SJSA1 (cell line): ENCODE measurements at places on chromosomes 12 and 14. TPM values are rescaled to one million over a fixed set of nuclear protein-coding genes. Genes with fewer than 3 reads are reported as not detected.

PLEKHH1 gene
- total RNA-seq = 0.97 TPM in 1 of 2 replicates, not detected in the other

RHOJ gene
- total RNA-seq = 0.32 and 2.8 TPM in 2 replicates

PRPF40B gene
- 2.3 and 6.5 TPM in 2 replicates for total RNA-seq

DCN gene
- total RNA-seq = 37.2 and 71.4 TPM in 2 replicates

B4GALNT1 gene
- 841 and 950 TPM in 2 replicates for total RNA-seq

CEBPE gene
- total RNA-seq = not detected in 2 replicates

MGP gene
- not detected in 2 replicates for total RNA-seq

DHH gene
- total RNA-seq = not detected in 2 replicates

WSCD2 gene
- not detected in 2 replicates for total RNA-seq

RPS29 gene
- 2,039 and 3,165 TPM in 2 replicates for total RNA-seq

TMEM30B gene
- not detected in 2 replicates for total RNA-seq

PRICKLE1 gene
- total RNA-seq = 3.3 and 8.1 TPM in 2 replicates

DNA sequence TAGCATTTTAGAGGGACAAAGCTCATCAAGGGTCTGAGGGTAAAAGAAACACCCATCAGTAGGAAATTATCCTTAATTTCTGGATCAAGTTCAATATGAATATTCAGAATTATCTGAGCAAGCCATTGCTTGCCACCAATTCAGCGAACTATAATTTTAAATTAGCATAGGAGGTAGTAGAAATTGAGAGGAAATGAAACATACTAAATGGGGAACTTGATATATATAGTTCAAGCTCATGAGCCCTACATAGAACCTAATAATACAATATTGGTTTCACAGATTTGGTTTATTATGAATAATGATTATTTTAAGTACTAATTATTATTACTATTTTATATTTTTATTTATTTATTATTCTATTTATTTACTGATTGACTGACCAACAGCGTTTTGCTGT lies 42.1 kb upstream of the GXYLT1 start:
- no peaks in the 10 kb centered on the region; the same call in 1 of the 2 replicates for H3K36me3 ChIP-seq
- H3K27me3 ChIP-seq = no peaks in the 10 kb centered on the region
- no peak overlapping the region for H3K4me3 ChIP-seq

DNA sequence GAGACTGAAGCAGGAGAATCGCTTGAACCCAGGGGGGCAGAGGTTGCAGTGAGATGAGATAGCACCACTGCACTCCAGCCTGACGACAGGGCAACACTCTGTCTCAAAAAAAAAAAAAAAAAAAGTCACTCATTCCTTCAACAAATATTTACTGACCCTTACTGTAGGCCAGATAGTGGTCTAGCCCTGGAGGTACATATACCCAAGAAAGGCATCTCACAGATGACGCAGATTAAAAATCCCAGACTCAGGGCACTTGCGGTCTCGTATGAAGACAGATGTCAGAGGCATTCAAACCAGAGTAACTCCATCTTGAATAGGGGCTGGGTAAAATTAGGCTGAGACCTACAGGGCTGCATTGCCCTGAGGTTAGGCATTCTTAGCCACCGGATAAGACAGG lies 44.8 kb downstream of the CLMN start:
- H3K4me3 ChIP-seq = no peak overlapping the region
- H3K27me3 ChIP-seq = no peaks in the 10 kb centered on the region
- H3K36me3 ChIP-seq = no peaks in the 10 kb centered on the region
- no peaks in the 10 kb centered on the region for H3K4me1 ChIP-seq
- H3K27ac ChIP-seq = no peak overlapping the region

DNA sequence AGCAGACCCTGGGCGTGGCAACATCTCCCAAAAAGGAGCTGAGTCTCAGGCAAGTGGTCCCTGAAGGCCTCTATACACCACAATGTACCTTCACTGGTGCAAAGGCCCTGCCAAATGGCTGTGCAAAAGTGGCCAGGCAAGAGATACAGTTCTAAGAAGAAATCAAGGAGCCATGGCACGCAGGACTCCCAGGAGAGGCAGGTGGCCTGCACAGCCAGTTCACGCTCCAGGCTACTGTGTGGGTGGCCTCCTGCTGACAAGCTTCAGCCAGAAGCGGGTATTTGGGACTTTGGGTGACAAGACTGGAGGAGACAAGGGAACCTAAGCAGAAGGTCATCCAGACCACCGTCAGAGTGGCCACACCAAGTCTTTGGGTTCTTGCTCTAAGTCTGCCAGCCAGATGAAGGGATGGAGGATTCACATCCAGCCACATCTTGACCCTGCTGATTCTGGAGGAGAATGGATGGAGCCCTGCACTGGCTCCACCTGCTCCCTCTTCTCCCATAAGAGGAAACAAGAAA lies 20.5 kb upstream of the ZFP36L1 start:
- DNase-seq = no peak
- H3K36me3 ChIP-seq = no peaks in the 10 kb centered on the region
- H3K4me3 ChIP-seq = no peak overlapping the region
- H3K4me1 ChIP-seq = peaks cover 35% of the 10 kb centered on the region
- no peaks in the 10 kb centered on the region for H3K27me3 ChIP-seq
- no peak overlapping the region for H3K27ac ChIP-seq

DNA sequence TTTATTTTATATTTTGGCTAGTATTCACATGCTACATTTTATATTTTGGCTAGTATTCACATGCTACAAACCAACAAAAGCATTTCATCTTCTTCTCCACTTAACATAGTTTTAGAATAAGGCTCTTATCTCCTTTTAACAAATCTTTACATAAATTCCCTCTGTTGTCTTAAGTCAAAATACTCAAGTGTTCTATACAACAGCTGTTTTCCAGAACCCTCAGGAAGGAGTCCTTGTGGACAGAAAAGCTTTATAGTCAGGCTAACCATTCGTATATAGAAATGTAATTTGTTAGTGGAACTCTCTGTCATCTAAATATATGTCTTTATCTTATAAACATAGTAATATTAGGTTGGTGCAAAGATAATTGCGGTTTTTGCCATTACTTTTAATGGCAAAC lies 191.0 kb upstream of the FLRT2 start:
- H3K4me1 ChIP-seq = peaks cover under 1% of the 10 kb centered on the region; the same call in 1 of the 2 replicates
- H3K27ac ChIP-seq = no peak overlapping the region
- no peak for DNase-seq
- H3K27me3 ChIP-seq = no peaks in the 10 kb centered on the region
- H3K36me3 ChIP-seq = no peaks in the 10 kb centered on the region

GRCh38 chr12:131095826-131096680 lies 142.3 kb downstream of the ADGRD1 start:
- H3K27me3 ChIP-seq = no peaks in the 10 kb centered on the region
- H3K4me3 ChIP-seq = no peak overlapping the region
- no peaks in the 10 kb centered on the region for H3K4me1 ChIP-seq
- no peak for DNase-seq

DNA sequence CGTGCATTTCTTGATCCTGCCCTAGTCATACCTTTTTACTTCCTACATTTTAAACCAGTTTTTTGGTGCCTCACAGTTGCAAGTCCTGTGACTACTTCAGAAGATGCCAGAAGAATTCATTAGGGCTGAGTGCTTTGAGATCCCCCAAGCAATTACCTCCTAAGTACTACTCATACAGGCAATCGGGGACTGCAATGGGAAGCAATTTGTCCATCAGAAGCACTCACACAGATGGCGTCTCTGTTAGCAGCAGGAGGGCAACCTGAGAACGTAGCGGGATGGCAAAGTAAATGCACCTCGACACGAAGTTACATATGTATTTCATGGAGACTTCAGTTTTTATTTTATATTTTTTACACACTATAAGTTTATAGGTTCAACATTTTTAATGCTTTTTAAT lies 188.3 kb downstream of the CAPZA3 start:
- H3K27ac ChIP-seq = no peak overlapping the region
- H3K36me3 ChIP-seq = no peaks in the 10 kb centered on the region
- H3K27me3 ChIP-seq = no peaks in the 10 kb centered on the region
- no peak overlapping the region for H3K4me3 ChIP-seq
- DNase-seq = no peak

GRCh38 chr12:116136340-116136739 lies 141.2 kb downstream of the MED13L start:
- H3K4me1 ChIP-seq = peaks cover 82% of the 10 kb centered on the region
- H3K27ac ChIP-seq = peak overlapping the region; percentile 51
- no peaks in the 10 kb centered on the region for H3K27me3 ChIP-seq
- no peaks in the 10 kb centered on the region for H3K36me3 ChIP-seq

GRCh38 chr12:105483691-105484090 lies 153.2 kb downstream of the C12orf75 start:
- no peak for DNase-seq
- no peaks in the 10 kb centered on the region for H3K36me3 ChIP-seq
- no peak overlapping the region for H3K4me3 ChIP-seq
- H3K27me3 ChIP-seq = no peaks in the 10 kb centered on the region

DNA sequence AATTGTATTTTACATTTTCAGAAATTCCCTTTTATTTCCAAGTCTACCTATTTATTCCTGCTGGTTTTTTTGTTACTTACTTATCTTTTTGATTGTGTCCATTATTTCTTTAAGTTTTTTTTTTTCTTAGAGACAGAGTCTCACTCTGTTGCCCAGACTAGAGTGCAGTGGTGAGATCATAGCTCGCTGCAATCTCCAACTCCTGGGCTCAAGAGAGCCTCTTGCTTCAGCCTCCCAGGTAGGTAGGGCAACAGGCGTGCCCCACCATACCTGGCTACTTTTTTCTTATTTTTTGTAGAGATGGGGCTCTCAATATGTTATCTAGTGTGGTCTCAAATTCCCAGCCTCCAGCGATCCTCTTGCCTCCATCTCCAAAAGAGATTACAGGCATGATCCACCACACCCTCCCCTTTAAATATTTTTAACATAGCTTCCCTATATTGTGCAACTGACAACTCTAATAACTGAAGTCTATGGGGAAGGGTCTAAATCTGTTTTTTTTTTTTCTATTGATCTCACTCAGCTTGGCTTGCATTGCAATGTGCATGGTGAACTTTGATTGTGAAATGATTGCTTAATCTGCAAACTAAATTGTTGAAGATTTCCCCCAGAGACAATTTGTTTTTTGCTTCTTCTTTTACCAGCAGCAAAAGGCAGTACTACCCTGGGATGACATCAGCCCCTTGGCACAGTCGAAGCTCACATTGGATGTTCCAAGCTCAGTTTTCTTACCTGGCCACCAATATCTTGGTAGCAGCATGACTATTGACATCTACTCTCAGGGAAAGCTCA lies 25.7 kb upstream of the COCH start:
- H3K36me3 ChIP-seq = no peaks in the 10 kb centered on the region
- H3K27ac ChIP-seq = no peak overlapping the region
- no peak for DNase-seq
- H3K27me3 ChIP-seq = no peaks in the 10 kb centered on the region

GRCh38 chr14:92678766-92679165 lies 69.7 kb downstream of the LGMN start:
- H3K27ac ChIP-seq = no peak overlapping the region
- no peak overlapping the region for H3K4me3 ChIP-seq
- H3K27me3 ChIP-seq = no peaks in the 10 kb centered on the region
- H3K4me1 ChIP-seq = no peaks in the 10 kb centered on the region
- no peak for DNase-seq

DNA sequence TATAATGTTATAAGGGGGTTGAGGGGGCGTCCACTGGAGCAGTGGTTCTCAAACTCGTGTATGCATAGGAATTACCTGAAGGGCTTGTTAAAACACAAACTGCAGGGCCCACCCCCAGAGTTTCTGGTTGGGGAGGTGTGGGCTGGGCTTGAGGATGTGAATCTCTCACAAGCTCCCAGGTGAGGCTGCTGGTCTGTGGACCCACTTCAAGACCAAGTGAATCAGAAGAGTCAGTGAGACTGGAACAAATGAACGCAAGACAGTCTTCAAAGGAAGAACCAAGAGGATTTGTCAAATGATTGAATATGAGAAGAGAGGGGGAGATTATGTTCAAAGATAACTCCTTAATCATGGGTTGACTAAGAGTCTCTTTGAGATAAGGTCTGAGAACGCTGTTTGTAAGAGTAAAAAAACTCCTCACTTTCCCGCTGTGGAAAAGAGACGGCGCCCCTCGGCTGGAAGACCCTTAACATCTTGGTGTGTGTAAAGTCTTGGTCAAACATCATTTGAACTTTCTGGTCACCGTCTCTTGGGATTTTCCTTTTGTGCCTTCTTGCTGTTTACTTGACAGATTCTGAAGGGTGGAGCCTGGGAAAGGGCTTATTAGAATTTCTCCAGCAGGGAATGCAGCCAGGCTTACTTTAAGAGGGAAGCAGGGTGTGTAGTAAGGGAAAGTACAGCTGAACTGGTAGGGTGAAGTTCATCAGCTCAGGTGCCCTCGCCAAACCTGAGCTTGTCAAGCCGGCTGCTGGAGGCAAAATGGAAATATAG lies 5.3 kb upstream of the FOXN3 start:
- H3K4me1 ChIP-seq = peaks cover 49% of the 10 kb centered on the region
- no peaks in the 10 kb centered on the region for H3K27me3 ChIP-seq
- no peak overlapping the region for H3K27ac ChIP-seq
- H3K4me3 ChIP-seq = no peak overlapping the region

DNA sequence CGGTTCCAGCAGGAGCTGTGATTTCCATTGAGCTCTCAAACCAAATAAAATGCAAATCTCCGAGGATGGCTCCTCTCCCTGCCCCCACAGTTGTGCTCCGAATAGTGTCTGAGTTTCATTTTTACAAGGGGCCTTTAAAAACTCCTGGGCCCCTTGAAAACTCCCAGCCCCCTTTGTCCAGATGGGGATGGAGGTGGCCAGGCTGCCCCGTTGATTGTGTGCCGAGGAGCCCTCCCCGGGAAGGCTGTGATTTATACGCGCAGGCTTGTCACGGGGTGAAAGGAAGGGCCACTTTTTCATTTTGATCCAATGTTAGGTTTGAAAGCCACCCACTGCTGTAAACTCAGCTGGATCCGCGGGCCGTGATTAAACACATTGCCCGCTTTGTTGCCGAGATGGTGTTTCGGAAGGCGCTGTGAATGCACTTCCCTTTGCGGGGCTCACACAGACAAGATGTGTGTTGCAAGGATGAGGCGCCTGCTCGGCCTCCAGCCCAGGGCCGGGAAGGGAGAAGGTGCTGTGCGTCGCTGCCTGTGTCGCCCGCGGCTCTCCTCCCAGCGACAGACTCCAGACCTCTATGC lies 98.8 kb downstream of the TMEM132C start:
- H3K27me3 ChIP-seq = no peaks in the 10 kb centered on the region
- H3K36me3 ChIP-seq = no peaks in the 10 kb centered on the region
- no peaks in the 10 kb centered on the region for H3K4me1 ChIP-seq
- H3K27ac ChIP-seq = no peak overlapping the region
- no peak for DNase-seq

- H3K4me1 ChIP-seq = no peaks in the 10 kb centered on the region
- no peaks in the 10 kb centered on the region for H3K27me3 ChIP-seq
- H3K4me3 ChIP-seq = no peak overlapping the region
- H3K36me3 ChIP-seq = peaks cover 92% of the 10 kb centered on the region
- no peak for DNase-seq
- H3K27ac ChIP-seq = no peak overlapping the region
Measured at GRCh38 chr14:52006361-52006760, 17.0 kb downstream of the RTRAF start.

DNA sequence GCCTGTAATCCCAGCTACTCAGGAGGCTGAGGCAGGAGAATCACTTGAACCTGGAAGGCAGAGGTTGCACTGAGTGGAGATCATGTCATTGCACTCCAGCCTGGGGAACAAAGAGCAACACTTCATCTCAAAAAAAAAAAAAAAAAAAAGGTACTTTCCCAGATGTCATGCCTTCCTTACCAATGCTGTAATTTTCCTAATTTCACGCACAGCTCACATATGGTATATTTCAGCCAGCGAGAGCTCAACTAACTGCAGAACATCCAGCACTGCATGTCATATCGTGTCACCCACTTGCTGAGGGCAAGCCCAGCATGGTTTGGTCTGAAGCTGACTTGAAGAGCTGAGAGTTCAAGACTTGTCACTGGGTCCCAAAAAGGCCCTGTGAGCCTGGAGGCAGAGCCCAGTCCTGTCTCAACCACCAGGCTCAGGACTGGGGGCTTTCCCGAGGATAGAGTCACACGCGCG lies 29.0 kb downstream of the NFKBIA start:
- H3K36me3 ChIP-seq = no peaks in the 10 kb centered on the region
- no peaks in the 10 kb centered on the region for H3K27me3 ChIP-seq
- no peak overlapping the region for H3K27ac ChIP-seq
- H3K4me1 ChIP-seq = peaks cover 21% of the 10 kb centered on the region
